Fibroblast of skin of back (primary cell): ENCODE measurements at places on chromosomes 16 and 17.
A peak's percentile ranks its signal among the peaks of the same experiment; 100 is the strongest.

- no peak for DNase-seq
Observed at GRCh38 chr17:37818689-37819088, 73.8 kb upstream of the HNF1B start.

GRCh38 chr17:17951524-17951923, 20.7 kb downstream of the TOM1L2 start:
- no peak for DNase-seq

GRCh38 chr17:76981545-76982295, 113.5 kb downstream of the MGAT5B start:
- no peak for DNase-seq

GRCh38 chr16:11597235-11598095, 10.7 kb upstream of the LITAF start:
- peak; percentile 70 for DNase-seq

DNA sequence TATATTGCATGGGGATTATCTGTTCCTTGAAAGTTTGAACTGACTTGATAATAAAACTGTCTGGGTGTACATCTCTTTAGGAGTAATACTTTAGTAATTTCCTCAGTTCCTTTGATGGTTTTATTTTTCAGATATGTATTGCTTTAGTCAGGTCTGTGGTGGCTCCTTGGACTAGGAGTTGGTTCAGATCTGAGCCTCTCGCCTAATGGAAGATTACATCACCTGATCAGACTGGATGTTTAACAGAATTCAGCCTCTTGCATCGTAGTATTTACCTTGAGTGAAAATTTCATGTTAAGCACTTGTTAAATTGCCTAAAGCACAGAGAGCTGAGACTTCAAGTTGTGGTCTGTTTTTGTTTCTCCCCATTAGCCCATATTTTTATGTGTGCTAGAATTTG, 267.3 kb downstream of the MAP2K4 start:
- DNase-seq: no peak

DNA sequence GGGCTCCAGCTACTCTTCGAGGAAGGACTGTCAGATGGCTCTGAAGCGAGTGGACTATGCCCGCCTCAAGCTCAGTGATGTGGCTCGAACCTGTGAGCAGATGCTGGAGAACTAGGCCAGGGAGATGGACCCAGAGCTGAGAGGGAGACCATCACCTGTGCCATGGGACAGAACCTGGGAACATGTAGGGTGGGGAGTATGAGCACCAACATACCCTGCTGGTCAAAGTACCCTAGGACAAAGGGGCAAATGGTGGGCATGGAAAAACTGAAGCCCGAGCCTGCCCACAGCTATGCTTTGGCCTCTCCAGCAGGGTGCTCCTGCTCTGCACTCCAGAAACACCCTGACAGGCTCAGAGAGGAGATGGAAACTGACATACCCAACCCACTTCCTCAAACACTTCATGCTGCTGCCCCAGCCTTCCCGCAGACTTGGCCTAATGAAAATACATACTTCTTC, 1.9 kb downstream of the MED11 start:
- DNase-seq: no peak

GRCh38 chr16:21150375-21151001, at the start of gene DNAH3:
Gene DNAH3, minus strand, starts transcription at chr16:21150846. Its CDS starts 527 bp downstream, at chr16:21150319.
- DNase-seq: no peak

- no peak for DNase-seq
Observed at GRCh38 chr17:40724656-40725055, 21.1 kb upstream of the KRT24 start.

GRCh38 chr16:17277981-17278381, 192.8 kb downstream of the XYLT1 start:
- no peak for DNase-seq

GRCh38 chr16:57699481-57699880, 4.9 kb downstream of the DRC7 start:
- DNase-seq: no peak

GRCh38 chr16:84603140-84603816, 14.6 kb downstream of the COTL1 start:
- peak; percentile 99 for DNase-seq

GRCh38 chr17:2180768-2181167, 122.8 kb downstream of the SMG6 start:
- DNase-seq: no peak

- no peak for DNase-seq
Observed at GRCh38 chr16:745739-746138, 4.9 kb upstream of the CIAO3 start.

GRCh38 chr17:55421179-55421934, at the start of gene MMD:
Gene MMD, minus strand, starts transcription at chr17:55421835. Its CDS starts 140 bp downstream, at chr17:55421695.
- peak; percentile 4 for DNase-seq

DNA sequence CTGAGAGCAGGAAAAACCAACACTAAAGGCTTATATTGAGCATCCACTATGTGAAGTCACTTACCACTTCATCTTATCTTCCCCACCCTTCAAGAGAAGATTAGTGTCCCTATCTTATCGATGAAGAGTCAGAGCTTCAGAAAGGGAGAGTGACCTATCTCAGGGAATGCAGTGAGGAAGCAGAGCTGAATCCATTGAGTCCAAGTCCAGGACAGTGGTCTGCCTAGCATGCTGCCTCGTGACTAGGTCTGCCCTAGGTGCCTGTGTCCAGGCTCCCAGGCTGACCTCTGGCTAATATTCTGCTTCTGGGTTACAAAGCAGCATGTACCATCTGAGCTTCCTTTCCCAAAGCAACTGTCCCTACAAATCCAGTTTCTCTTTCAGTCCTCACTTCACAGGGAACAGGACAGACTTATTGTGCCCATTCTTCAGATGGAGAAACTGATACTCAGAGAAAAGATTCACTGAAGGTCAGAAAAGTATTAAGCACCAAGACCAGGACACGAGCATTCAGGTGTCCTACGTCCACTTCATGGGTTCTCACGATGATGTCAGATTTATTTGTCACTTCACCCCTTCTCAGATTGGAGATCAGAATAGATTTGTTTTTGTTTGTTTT, 13.3 kb upstream of the FZD2 start:
- no peak for DNase-seq

DNA sequence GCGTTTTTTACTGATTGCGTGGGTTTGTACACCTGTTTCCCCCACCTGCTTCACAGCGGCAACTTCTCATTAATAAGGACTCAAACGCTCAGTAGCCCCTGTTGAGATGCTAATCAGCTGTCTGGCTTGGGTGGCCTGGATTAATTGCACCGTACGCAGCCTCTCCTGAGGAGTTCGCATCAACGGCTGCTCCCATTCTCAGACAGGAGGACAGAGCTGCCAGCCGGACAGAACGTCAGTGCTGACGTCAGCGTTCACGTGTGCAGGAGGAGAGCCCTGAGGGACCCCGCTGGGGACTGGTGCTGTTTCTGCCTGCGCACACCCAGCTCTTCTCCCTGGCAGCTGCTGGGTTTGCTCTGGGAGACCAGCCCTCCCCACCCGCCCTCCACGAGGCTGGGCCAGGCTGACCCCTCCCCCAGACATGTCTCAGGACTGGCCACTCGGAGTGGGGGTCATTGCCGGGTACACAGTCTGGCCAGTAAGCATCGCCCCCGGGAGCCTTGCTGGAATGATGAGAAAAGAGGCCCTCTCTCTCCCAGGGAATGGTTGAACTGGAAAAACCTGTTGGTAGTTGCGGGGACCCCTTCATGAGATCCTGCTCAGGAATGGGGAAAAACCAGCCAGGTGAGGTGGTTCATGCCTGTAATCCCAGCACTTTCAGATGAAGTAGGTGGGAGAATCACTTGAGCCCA, 5.7 kb upstream of the BANP start:
- peak; percentile 24 for DNase-seq

GRCh38 chr17:72368191-72368590, 247.4 kb downstream of the SOX9 start:
- no peak for DNase-seq

DNA sequence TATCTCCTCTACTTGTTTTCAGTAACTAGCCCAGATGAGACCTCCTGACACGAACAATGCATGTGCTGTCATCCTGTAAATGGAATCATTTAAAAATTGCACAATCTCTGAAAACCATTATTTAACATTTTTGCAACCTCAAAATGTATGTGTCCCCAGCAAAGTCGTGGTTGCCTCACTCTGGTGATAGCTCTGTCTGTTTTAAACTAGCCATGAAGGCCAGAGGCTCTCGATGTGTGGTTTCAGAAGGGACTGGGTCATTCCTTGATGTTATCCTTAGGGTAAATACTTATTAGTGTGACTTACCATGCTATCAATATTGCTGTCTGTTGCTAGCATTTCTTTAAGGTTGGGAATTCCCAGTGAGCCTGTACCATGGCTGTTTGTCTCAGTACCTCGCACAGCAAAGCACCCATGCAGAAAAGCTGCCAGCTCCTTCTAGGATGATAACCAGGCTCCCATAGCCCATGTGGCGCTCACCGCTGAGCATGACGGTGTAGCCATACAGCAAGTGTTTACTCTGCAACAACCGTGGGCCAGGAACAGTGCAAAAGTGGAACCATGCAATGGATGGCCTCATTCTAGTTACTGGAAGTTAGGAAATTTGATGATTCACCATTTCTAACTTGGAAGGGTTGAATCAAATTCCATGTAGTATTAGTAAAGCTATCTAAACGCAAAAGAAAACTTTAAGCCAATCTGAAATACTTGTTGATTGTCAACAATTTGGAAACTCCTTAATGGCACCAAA, 2.9 kb upstream of the PGS1 start:
- peak; percentile 91 for DNase-seq

DNA sequence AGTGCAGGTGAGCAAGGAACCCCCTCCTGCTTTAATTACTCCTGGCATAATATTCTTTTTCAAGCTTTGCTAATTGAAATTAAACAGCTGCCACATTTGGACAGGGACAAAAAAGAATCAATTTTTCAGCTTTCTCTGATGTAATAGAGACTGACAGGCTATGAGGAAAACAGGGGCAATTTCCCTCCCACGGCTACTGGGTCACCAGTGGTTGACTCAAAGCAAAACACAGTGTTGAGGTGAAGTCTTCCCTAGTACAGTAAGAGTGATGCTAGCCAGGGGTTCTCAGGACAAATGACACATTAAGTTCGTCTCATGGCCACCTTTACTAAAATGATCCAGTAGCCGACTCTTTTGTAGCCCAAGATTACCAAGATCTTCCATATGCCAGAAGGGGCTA, 38.6 kb upstream of the PMFBP1 start:
- DNase-seq: no peak
